Fibroblast of lung (primary cell): ENCODE measurements at places on chromosomes 12 and 14.

DNA sequence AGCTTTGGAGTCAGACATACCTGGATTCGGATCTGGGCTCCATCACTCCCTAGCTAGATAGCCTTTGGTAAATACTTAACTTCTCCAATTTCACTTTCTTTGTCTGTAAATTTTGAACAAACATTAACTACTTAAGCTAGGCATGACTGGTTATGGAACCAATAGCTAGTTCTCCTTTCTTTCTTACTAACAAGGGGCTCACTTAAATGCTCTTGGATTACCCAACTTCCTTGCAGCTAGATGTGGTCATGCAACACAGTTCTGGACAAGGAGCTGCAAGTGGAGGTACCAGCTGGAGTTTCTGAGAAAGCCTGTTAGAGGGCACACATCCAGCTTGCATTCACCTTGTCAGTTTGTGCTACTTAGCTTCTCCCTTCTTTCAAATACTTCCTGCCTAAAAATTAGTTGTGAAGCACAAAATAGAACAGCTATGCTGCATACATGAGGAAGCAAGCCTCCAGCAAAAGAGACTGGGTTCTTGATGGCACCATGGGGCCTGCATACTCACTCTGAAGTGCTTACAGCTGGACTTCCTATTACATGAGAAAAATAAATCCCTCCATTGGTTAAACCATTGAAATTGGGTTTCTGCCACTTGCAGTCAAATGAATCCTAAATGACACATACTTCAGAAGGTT is 210.1 kb upstream of the EEA1 start:
- no peak for DNase-seq

- no peak for DNase-seq
These were observed 12.2 kb downstream of the CHURC1 start for GRCh38 chr14:64926398-64926995.

- DNase-seq, result no peak
These were observed 155.6 kb downstream of the CAND1 start for GRCh38 chr12:67424784-67425183.

DNA sequence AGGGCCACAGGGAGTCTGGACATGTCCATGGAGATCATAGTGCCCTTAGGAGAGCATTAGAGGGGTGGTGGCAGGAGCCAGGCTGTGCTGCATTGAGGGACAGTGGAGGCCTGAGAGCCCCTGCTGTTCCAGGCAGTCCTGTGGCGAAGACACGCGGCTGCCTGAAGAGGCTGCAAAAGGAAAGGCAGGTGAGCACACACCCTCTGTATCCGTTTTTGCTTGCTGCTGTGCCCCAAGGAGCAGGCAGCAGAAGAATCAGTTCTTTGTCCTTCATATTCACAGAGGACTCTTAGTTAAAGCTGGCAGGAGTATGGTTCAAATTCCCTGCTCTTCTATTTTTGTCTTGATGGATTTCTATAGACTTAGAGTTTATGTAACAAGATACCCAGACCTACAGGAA is 4.5 kb downstream of the SLC35E3 start:
- no peak for DNase-seq

DNA sequence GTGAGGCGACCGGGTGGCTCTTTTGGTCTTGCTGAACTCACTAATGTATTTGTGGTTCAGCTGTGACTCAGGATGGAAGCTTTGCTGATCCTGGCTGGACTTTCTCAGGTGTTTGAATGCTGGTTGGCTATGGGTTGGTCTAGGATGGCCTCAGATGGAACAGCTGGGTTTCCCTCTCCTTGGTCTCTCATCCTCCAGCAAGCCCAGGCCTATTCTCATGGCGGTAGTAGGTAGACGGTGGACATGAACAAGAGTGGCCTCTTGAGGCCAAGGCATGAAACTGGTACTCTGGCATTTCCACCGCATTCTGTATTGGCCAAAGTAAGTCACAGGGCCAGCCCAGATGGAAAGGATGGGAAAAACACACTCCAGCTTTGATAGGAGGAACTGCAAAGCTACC is 11.8 kb upstream of the POLR3B start:
- peak; percentile 73 for DNase-seq

GRCh38 chr12:115008929-115009328 is 325.0 kb upstream of the TBX3 start:
- no peak for DNase-seq

DNA sequence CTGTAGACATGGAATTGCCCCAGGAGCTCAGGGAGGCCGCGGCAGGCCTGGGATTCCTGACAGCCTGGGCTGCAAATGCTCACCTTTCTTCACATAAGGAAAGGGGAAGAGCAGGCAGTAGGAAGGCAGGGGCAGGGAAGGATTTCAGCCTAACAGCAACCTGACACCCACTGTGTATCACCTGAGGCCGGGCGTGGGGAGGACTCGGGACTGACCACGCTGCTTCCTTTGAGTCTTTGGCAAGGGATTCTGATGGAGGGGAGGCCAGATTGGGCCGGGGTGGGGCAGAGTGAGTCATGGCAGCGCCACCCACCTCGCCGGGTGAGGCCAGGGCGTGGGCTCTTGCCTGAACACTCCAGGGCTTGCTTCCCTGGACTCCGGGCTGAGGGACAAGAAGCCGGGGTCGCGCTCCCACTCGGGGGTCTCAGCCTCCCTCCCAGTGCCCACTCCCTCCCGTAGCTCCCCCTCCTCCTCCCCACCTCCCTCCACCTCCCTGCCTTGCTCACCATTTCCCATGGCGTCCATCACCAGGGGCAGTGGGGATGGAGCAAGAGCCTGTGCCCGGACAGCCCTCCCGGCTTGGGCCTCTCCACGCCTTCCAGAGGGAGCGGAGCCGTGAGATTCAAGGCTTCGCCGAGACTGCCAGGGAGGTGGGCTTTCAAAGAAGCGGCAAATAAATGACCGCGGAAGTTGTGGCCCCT is 247.9 kb upstream of the RTL1 start:
- DNase-seq, result no peak

DNA sequence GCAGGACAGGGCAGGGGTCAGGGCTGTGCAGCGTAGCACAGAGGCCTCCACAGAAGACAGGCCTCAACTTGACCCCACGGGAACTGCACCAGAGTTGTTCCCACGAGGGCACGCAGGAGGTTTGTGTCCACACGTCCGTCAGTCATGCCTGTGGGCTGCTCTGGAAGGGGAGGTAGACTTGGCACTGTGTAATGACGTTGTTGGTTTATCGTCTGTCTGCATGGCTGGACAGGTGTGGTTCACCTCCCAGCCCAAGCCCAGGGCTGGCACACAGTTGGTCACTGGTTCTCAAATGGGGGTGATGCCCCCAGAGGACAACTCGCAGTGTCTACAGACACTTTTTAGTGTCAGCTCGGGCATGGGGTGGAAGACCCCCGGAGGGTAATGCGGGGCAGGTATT is 45.8 kb downstream of the CCNK start:
- no peak for DNase-seq

- no peak for DNase-seq
These were observed 363.7 kb downstream of the ALG10 start for GRCh38 chr12:34386016-34386415.

DNA sequence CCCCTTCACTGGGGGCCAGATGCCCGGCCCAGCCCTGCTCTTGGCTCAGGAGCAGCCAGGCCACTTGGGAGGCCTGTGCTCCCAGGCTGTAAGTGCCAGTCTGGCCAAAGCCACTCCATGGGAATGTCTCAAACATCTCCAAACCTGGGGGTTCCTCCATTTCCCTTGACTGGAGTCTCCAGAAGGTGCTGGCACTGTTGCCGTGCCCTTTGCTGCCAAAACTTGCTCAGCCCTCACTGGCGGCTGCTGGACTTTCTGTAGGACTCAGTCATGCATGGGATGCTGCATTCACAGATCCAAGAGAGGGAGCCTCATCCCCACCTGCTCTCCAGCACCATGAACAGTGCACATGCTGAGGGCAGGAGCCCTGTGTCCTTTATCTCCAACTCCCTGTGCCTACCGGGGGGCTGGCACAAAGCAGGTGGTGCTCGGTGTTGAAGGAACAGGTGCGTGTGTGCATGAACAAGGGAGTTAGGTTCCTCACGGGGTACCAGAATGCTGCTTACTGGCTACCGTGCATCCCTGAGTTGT is 9.6 kb upstream of the OTUB2 start:
- no peak for DNase-seq

- no peak for DNase-seq
These were observed 14.9 kb upstream of the TAC3 start for GRCh38 chr12:57031138-57031725.

- no peak for DNase-seq
These were observed 7.9 kb downstream of the ACADS start for GRCh38 chr12:120733574-120733973.

DNA sequence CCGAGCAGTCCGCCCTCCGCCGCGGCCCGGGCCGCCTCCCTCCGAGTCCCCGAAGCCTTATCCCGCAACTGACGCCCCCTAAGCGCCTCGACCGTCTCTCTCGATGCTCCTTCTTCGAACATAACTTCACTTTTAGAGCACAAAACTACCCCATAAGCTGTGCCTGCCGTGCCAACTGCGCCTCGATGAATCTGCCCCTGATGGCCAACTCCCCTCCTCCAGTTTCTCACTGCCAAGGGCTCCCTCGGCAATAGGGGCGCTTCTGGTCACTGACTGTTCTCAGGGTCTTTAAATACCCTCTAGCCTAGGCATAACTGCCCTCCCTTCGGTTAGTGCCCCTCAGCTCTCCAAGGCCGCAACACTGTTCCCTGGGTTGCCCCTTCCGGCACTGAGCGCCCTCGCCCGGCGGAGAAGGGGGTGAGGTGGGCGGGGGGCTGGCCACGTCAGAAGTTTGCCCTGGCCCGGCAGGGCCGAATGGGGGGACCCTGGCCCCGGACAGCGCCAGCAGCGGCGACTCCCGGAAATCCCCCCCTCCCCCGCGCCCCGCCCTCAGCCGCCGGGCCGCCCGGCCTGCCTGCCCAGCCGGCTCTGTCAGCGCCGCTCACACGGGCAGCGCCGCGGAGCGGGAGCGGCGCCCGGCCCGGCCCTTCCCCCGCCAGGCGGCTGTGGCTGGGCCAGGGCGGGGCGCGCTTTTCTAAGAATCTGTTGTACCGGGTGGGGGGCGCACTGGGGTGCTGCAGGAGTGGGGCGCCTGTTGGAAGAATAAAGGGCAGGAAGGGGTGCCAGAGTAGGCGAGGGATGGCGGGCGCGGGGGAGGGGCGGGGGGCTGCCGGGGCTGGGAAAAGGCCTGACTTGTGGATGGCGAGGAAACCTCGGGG is 10.6 kb downstream of the RARG start:
- peak; percentile 61 for DNase-seq

DNA sequence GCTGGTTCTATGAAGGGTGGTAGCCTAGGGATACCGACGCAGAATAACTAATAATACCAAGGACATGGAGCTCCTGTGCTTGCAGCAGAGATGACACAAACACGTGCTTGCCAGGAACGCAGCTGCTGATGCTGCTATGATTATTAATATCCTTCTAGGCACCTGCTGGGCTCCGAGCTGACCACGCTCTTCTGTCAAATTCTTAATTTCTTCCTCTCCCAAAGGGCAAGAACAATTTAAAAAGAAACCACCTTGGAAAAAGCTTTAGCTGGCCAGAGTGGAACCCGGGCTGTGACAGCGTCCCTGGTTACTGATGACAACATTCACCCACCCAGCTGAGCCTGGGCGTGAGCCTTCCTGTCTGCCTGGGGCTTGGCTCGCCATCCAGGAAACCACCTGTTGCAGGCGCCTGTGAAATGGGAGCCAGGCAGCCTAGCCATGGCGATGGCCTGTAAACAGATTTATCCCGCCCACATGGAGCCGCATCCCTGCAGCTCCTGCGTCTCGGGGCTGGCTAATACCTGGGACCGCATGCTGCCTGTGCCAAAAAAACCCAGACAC is 28.8 kb downstream of the CLMN start:
- no peak for DNase-seq

DNA sequence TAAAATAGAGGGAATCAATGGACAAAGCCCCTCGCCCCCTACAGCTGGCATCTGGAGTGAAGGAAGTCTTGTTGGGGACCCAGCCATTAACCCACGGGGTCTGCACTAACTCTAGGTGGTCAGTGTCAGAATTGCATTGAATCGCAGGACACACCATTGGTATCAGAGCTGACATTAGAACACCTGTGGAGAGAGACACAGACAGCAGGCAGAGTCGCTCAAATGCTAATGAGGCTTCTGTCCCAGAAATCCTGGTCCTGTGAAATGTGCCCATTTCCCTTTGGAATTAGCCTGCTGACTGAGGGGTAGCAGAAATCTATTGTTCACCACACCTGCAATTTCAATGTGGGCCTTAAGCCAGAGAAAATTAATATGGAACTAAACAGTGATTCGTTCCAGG is 33.0 kb downstream of the TMEM132D start:
- no peak for DNase-seq

DNA sequence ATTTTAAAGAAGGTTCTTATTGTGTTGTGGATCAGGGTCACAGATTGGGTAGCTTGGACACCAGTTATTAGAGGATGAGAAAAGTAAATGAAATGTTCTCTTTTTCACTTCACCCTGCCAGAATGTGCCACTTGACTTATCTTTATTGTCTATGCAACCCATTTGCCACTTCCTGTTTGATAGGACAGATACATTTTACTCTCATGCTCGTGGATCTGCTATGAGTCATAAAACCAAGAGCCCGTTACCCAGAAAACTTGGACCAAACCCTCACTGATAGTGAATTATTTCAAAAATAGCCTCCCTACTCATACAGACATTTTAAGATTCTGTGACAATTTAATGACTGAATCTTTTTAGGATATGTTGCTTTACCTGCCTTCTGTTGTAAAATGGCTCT is 1.8 kb downstream of the ISCA2 start:
- peak; percentile 41 for DNase-seq

DNA sequence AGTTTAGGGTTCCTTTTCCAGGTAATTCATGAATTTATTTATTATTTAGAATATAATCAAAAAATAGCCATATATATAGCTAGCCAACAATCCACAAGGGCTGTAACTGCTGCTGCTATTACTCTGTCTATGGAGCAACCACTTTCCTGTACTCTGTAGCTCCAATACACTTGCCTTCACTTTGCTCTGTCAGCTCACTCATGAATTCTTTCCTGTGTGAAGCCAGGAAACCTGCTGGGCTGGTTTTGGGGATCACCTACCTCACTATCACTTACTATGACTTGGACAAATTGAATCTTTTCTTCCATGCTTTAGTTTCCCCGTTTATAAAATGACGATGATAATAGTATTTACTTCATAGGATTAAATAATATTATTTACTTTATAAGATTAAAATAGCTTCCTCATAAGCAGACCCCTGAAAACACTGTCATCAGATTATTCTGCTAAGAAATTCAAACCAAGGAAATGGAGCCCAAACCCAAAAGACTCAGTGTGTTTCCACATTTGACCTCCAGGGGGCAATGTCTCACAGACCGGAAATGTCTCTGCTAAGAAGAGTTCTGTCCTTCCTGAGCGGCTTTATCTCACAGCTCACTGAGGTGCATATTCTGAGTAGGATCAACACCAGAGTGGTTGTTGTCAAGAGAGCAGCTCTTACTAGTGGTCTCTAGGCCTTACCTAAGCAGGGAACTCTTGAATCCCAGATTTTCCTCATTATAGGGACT is 457.1 kb downstream of the DAD1 start:
- DNase-seq, result no peak
